Stimulated activated CD4-positive, alpha-beta T cell treated with anti-CD3 and anti-CD28 coated beads, Interleukin-4, amount 100 ng/mL, for 4 hours (primary cell): ENCODE measurements at places on chromosomes 7 and 10.

DNA sequence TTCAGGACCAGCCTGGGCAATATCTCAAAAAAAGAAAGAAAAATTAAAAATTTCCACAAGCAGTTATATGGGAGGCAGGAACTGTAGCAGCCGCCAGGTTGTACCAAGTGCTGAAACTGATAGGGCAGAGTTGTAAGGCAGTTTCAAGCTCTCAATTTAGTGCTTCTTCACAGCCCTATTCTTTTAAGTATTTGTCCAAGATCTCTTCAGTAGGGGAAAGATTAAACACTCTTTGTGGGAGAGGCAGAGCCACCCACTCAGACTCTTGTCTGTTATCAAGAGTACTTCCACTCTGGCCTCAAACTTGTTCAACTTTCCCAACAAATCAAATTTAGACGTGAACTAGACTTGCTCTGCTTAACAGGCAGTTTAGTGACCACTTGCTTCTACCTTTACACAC is 228.7 kb downstream of the REEP3 start:
- no peak for DNase-seq

DNA sequence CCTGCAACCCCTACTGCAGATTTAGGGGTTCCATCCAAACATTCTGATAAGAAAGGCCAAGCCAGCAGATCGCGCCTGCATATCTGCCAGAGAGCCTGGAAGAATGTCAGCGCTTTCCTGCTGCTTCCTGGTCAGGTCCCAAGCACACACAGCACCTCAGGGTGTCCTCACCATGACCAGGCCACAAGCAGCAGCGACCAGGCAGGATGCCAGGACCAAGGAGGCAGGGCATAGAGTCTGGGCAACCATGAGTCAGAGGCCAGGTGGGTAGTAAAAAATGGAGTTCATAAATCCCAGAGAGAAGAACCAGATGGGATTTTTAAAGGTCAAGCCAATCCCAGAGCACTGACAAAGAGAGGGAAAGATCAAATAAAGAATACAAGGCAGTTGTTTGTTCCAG is 5.5 kb upstream of the FAM131B start:
- no peak for DNase-seq

DNA sequence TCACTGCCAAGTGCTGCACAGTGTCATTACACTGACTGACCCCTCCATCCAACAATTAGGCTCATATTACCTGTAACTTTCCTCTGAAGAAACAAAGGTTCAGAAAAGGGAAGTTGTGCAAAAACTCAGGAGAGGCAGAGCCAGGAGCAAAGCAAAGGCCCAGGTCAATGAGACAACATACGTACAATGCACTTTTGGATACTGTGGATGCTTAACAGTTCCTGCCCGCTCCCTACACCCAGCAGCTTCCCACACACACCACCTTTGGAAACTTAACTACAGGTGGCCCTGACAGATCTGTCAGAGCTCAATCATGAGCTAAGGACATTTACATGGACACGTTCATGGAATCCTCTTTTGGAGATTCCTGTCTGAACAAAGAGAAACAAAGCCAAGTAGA is 515.9 kb downstream of the GRID1 start:
- DNase-seq = no peak

DNA sequence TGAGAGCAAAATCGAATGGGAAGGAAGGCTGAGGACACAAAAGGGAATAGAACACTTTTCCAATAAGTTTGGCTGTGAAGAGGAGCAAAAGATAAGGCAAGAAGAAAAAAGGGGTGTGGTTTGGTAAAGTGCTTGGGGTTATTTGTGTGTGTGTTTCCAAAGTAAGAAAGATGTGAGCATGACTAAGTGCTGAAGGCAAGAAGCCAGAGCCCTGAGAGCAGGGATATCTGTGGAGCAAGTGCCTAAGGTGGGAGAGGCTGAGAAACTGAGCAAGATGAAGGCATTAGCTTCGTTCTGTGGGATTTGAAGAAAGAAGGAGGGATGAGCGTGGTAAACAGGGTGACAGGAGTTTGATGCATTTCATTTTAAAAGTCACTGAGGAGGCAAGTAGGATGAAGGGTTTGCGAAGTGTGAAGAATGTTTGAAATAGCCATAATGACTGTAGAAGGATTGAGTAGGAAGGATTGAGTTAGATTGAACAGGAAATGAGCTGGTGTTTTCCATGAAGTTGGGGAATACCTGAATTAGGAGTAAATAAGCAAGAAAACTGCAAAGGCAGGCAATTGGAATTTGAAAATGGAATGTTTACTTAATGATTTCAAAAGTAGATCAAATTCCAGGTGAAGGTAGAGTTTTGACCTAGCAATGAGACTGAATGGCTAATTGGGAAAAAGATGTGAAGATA is 19.9 kb upstream of the SP4 start:
- no peak for DNase-seq

GRCh38 chr7:64581926-64582894 is 19.3 kb upstream of the ZNF680 start:
- DNase-seq = no peak
